ENCODE measurements at places on chromosomes 12 and 14.

- no peak for DNase-seq
Measured at GRCh38 chr14:94024549-94024948, 1.6 kb upstream of the OTUB2 start.

- no peak for DNase-seq
Measured at GRCh38 chr12:6858799-6859198, 6.8 kb downstream of the USP5 start.

- DNase-seq = no peak
Measured at GRCh38 chr12:93520454-93520853, 52.0 kb upstream of the SOCS2 start.

DNA sequence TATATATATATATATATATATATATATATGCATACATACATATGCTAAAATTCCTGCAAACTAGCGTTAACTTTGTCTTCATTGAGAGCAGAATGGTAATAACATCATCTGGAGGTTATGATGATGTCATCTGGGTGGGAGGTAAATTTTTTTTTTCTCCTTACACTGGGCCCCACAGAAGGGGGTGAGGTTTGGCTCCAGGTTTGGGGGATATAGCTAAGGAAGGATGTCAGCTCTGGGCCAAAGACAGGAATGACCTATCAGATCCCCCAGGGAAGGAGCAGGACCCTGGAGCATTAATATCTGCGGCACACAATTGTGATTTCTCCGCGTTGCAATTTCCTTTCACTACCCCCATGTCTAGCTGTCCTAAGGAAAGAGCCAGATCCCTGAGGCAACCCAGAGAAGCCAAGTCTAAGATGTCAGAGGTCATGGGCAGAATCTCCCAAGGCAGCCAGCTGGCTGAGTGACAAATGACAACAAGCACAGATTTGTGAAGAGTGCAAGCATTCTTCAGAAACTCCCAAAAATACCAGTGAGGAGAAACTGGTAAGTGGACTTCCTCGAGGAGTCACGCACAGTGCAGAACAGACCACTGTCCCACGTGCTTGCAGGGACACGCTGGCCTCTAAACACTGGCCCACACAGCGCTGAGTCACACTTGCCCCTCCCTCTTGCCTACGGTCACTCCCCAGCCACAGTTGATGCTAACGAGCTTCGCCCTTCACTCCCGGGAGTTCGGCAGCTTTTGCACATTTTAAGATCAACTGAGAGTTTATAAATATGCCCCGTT, 9.9 kb downstream of the UBC start:
- DNase-seq = peak; percentile 90

DNA sequence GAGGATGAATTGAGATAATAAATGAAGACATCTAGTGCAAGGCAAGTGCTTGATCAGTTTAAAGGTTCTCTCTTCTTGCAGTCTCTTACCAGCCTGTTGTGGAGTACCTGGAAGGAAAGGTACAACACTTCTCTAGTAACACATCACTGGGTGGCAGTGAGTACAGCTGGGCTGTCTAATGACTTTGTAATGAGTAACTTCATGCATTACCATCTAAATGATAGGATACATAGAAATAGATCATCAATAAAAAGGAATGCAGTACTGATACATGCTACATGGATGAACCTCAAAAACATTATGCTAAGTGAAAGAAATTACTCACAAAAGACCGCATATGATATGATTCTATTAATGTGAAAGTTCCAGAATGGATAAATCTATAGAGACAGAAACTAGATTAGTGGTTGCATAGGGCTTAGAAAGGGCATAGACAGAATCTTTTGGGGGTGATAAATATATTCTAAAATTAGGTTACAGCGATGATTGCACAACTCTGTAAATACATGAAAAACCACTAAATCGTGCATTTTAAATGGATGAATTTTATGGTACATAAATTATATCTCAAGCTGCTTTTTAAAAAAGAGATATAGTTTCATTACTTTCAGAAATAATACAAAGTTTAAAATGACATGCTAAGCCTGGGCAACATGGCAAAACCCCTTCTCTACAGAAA, 224.4 kb downstream of the CHST11 start:
- no peak for DNase-seq

DNA sequence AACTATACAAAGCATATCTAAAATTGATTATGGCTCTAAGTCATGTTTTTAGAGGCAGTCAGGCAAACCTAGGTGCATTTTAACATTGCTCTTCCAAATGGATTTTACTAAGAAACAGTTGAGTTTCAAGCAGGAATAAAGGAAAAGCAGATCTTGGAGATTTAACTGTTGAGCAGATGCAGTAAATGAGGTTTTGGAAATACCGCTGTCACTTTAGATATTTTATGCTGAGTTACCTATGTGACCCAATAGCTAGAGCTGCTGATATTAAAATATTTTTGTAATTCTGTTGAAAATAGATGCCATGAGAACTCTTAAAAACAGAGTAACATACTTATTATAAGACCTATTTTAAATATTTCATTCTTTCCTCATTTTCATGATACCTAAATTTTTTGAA, 181.4 kb downstream of the SYT1 start:
- no peak for DNase-seq

DNA sequence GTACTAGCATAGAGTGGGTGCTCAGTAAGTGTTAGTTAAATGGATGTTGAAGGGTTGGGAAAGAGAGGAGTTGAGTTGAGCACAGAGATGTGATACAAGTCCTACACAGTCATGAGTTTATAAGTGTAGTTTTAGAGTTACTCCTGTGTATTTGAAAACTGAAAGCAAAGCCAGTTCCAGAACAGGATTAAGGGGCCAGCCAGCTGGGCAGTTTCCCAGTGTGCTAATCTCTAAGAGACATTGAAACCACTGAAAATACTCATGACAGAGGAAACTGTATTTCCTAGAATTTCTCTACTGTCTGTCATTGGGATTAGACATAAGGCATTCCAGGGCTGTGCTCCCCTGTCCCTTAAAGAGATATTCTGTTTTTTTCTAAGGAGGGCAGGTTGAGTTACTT, 101.0 kb downstream of the DERA start:
- DNase-seq = peak; percentile 67
